ENCODE measurements at places on chromosomes 1 and 21.

DNA sequence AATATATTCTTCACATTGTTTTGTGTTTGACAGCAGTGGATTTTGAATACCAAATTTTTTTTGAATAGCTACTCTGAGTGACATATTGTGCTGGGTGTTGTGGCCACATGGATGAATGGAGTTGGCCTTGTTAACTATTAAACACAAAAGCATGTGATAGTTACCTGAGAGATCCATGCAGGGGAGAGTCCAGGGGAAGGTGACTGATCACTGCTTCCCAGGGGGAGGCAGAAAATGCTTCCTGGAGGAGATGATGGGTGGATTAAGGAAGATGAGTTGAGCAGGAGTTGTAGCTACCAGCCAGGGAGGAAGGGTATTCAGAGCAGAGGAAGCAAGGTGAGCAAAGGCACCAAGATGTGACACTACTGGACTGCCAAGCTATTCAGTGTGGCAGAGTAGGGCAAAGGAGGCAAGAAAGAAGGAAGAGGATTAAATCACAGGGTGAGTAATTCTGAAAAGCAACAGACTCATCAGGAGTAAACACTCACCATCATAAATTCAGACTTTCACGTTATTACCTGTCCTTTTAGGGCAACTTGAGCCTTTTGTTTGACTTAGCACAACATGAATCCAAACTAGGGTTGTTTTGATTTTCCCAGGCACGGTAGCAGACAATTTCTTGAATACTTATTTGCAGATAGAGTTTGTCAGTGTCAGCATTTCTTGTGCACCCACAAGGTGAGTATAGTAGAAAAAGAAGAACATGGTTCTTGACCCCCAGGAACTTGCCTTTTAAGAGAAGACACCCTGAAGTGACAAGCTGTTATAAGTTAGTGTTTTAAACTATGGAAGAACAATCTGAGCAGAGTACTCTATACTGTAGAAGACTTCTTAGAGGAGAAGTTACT, 4.2 kb downstream of the CD46 start:
- no peak for DNase-seq

DNA sequence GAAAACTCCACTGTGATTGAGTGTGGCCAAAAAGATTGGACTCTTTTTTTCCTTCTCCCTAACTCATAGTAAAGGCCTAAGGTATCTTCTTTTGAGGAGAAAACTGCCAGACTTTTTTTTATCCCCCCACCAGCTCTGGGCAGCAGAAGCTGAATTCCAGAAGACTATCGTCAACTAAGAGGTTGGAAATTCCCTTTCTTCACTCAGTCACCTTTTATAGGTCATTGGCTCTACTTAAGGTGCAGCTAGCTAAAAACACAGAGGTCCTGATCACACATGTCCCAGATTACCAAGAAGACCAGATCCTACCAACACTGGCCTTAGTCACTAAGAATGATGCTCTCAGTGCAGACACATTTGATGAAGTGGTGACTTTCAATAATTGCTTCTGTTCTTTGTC, 1441.2 kb downstream of the PLA2G4A start:
- DNase-seq = no peak

- DNase-seq = no peak
These were observed 464.6 kb upstream of the PKN2 start for GRCh38 chr1:88219521-88219920.

- DNase-seq = no peak
These were observed 6.7 kb downstream of the CSF3R start for GRCh38 chr1:36475910-36476604.

- no peak for DNase-seq
These were observed 7.6 kb downstream of the SIM2 start for GRCh38 chr21:36706482-36706852.

GRCh38 chr1:84847253-84848250, 45.5 kb downstream of the LPAR3 start:
- peak; percentile 41 for DNase-seq

DNA sequence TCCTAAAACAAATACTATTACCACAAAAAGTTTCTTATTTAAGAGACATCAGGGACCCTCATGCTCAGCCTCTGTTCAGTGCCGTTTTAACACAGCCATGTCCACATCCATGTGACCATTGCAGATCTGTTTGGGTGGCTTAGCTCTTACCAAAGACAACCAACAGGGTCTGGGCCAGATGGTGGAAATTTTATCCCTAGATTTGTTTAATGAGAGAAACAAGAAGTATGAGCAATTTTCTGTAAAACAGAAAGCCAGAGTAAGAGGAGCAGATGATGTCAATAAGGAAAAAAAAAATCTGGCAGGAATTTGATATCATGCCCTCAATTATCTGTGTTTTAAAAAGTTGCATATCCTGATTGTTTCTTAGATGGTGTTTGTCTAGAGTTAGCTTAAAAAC, 299.9 kb downstream of the TM2D1 start:
- no peak for DNase-seq

DNA sequence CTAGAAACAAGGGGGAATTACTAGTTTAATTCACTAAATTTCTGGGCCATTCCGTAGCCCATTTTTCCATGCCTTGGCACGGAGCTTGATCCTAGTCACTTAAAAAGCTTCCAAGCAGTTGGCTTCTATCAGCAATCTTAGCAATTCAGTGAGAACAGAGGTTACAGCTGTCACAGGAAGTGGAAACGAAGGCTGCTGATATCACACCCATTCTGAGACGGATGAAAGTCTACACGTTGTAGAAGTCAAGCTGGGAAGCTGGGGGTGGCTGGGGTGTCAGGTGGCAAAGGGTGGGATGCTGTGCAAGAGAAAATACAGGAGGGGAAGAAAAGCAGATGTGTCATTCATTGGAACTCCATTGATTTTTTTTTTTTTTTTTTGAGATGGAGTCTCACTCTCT, 11.8 kb upstream of the STMN1 start:
- DNase-seq = peak; percentile 36

GRCh38 chr1:206684478-206685333, at the start of gene MAPKAPK2:
TSS of gene MAPKAPK2 (plus strand) at chr1:206684905. CDS start at chr1:206685230, 325 bp downstream.
- peak; percentile 75 for DNase-seq

- no peak for DNase-seq
These were observed 41.0 kb downstream of the IL12RB2 start for GRCh38 chr1:67348586-67349252.

DNA sequence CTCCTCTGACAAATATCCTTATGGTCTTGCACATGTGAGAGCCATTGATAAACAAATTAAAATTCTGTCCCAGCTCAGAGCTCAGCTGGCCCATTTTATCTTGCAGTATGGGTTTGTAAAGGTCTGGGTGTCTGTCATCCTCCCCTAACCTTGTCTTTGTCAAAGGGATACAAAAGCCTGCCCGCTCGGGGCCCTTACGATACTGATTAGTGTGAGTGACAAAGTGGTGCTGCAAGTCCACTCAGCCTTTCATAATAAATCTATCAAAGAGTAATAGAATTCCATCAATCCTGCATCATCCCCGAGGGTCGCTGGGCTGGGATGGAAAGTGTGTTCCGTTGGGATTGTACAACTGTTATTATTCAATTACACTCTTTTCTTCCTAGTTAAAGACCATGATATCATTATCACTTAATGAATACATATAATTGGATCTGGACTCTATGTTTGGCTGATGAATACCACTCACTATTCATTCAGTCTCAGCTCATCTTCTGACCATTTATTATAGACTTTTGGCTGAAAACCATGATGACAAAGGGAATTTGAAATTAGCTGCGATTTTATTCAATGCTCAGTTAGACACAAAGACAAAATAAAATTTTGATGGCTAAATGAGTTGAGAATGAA, 122.5 kb upstream of the FOXD3 start:
- DNase-seq = no peak

DNA sequence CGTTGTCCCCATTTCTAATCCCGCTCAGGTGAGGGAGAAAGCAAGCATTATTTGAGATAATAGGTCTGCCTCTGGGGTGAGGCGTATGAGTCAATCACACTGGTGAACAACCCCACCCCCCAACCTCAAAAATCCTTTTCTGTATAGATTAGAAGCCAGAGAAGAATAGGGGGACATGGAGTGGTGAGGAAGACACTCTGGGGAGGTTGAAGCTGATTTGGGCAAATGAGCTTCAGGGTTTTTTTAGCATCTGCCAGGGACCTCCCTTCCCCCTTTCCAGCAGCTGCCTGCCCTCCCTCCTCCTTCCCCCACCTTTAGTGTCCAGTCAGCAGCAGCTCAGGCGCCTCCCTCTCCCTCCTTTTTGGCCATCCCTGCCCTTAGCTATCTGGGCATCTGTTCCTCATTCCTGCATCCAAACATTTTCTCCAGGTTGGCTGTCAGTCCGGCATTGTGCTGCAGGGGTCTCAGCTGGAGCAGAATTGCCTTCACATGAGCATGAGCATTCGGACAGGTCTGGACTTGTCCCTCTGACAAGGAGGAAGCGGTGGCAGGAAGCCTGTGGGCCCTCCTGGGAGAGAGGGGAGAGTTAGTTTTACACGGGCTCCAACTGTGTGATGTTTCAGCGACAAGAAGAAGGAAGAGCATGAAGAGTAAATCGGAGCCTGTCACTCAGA, 30.8 kb upstream of the PTGFRN start:
- no peak for DNase-seq

DNA sequence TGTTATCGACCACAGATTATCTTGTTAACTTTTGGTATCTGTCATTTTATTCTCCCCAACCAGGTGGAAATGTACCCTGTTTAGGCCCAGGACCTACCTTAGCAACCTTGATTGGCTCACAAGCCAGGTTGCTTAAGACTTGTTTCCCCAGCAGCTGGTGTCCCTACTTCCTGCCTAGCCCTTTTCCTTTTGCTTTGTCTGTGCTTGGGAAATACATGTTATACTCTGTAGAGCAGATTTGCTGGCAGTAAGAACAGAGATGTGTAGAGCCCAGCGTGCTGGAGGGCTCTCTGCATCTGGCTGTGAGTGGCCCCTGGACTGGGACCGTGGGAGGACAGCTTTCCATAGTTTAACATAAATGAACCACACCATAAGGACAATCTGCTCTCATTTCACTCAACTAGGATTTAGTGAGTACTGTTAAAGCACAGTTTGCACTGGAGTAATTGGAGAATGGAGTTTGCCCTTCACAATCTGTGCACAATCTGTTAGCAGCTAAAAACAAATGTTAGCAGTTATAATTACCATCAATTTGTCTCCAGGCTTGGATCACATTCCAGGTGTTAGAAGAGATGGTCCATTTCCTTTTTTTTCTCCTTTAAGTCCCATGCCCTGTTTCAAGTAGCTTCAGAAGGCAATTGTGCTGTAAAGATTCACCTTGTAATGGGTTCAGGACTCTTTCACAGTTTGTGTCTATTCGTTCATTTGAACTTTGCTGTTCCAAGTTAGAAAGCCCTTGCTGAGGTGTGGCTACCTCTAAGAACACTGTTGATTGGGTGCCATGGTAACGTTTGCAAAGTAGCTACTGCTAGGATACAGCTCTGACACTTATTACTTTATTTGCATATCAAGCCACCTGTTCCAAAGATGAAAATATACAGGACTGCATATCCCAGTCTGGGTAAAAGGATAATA, at the start of gene APOBEC4:
Gene APOBEC4, minus strand, starts transcription at position 770 of the 915 bp plus-strand sequence. CDS start 4,535 bp downstream, outside the sequence.
- no peak for DNase-seq

Measured in CD4-positive, alpha-beta T cell treated with Interleukin-4 for 1 hour (primary cell).